ENCODE measurements at places on chromosomes 12 and 14.

GRCh38 chr14:101235335-101236103 lies 325.8 kb upstream of the DIO3 start:
- DNase-seq, result peak; percentile 22

DNA sequence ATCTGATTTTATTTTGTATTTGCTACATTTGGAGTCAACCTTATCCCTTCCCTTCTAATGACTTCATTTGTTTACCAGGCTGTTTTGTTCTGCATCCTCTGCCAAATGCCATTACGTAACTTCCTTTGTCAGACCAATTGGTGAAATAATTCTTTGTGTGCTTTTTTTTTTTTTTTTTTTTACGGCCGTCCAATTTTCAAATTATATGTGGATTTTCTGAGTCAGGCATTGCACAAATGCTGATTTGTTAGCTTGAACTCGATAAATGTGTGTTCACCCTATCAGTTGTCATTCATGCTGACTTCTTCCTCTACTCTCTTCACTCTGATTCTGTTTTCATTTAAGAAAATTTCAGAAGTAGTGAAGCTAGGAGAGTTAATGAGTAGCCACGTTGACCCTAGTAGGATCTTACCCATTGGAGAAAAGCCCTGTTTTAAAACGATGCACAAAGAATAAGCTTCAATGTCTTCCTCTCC lies 386.2 kb downstream of the DIO2 start:
- no peak for DNase-seq

DNA sequence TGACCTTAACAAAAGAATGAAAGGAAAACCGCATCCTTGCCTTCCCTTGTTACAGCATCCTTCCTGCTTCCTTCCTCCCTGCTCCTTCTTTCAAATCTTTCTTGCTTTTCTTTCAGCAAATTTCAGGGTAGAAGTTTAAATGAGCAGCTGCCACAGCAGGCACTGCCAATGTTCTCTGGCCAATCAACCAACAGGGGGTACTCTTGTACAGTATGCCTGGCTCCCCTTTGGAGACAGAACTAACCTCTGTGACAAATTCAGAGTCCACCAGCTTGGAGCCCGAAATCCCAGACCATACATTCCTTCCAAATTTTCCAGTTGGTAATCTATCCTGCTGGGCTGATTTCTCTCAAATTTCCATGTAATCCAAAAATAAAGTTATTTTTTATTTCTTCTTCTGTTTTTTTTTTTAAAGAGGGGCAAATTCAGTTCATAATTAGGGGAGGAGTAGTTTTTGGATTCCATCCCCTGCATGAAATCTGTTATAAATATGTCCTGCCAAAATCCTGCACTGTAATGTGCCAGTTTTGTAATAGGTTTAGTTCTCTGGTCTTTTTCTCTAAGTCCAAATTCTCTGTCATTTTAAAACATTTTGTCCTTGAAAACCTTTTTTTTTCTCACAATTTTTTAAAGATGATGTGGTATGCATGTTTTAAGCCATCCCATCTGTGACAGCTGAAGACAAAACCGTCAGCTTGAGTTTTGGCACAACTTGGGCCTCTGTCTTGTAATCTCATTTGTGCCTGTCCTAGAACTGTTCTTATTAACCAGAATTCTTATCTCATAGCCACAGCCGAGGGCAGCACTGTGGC lies 610.0 kb upstream of the LMO3 start:
- peak; percentile 11 for DNase-seq

GRCh38 chr12:47410862-47411261 lies 295.0 kb downstream of the RPAP3 start:
- no peak for DNase-seq

- no peak for DNase-seq
Measured at GRCh38 chr12:9701380-9702154, 31.3 kb downstream of the CLECL1 start.

GRCh38 chr12:52672321-52672933 lies 7.8 kb downstream of the KRT1 start:
- no peak for DNase-seq
